Stimulated activated CD4-positive, alpha-beta T cell treated with anti-CD3 and anti-CD28 coated beads, TNF-alpha, amount 100 ng/mL, for 4 hours (primary cell): ENCODE measurements at places on chromosomes 2 and 18.

- DNase-seq = no peak
Measured at GRCh38 chr2:149692961-149693396, 105.4 kb upstream of the MMADHC start.

DNA sequence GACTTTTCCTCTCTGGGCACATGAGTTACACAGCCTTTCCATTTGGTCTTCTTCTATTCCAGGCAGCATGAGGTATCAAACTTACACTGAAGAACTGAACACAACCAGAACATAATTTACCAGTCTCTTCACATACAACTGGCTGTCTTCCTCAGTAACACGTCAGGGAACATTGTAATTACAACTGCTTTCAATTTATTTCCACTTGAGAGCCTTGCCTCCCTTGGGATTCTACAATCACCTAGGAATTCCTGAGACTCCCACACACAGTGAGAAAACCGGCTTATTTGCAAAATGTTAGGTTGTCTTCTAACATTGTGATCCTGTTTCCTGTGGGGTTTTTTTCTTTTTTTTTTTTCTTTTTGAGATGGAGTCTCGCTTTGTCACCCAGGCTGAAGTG, 149.9 kb downstream of the TMX3 start:
- no peak for DNase-seq

DNA sequence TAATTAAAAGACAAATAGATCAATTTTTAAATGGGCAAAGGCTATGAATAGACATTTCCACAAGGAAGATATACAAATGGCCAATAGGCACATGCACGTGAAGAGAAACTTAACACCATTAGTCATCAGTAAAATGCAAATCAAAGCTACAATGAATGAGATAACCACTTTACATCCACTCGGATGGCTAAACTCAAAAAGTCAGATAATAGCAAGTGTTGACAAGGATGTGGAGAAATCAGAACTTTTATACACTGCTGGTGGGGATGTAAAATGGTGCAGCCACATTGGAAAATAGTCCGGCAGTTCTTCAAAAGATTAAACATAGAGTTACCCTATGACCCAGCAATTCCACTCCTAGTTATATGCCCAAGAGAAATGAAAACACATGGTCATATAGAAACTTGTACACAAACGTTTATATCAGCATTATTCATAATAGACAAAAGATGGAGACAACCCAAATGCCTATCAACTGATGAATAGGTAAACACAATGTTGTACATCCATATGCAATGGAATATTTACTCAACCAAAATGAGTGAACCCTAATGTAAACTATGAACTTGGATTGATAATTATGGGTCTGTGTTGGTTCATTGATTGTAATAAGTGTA, 51.1 kb downstream of the SMAD7 start:
- no peak for DNase-seq

- DNase-seq = no peak
Measured at GRCh38 chr2:32838949-32839348, 107.8 kb upstream of the LTBP1 start.
